ENCODE measurements at places on chromosomes 2 and 18.

DNA sequence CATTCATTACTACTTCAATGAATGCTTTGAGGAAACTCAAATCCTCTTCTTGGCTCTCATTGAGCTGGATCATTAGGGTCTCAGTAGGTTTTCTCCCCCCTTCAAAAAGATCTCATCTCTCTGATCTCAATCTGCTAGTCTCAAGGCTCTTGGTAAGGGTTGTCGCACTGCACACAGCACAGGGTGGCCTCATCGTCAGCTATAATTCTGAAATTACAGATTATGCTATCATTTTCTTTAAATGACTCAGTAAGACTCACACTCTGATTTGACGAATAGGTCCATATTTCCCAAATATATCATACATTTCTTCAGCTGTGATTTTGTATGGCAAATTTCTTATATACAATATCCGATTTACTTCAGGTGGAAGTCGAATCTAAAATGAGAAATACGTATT lies 2.3 kb downstream of the SF3B6 start:
- no peak for DNase-seq

DNA sequence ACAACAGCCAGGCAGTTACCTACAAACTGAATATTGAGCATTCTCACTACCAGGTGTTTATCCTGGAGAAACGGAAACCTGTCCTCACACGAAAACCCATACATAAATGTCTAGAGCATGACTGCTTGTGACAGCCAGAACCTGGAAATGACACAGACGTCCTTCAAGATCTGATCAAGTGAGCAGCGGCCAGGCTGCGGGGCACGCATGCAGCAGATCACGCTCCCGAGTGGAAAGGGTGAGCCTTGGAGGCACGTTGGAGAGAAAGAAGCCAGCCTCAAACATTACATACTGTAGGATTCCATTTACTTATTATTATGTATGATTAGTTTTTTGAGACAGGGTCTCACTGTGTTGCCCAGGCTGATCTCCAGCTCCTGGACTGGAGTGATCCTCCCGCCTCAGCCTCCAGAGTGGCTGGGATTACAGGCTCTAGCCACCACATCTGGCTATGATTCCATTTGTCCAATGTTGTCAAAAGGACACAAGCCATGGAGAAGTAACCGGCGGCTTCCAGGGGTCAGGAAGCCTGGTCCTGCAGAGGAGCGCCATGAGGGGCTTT lies 22.9 kb upstream of the STK25 start:
- no peak for DNase-seq

- no peak for DNase-seq
Measured at GRCh38 chr2:67572721-67573435, 175.7 kb downstream of the ETAA1 start.

GRCh38 chr2:129375632-129376425 lies 603.6 kb upstream of the RAB6C start:
- no peak for DNase-seq

DNA sequence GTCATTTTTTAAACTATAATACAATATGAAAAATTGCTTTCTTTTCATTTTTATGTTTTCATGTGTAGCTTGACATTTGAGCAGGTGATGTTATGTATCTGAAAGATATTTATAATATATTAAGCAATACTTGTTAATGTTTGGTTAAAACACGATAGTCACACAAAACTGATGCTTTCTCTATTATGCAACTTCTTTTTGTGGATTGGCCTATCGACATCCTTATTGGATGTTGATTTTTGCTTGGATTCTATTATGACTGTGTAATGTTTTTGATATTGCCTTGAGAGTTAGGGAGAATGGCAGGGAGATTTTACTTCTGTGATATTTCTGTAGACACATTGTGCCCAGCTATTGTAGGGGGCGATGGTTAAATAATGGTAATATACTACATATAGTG lies 128.0 kb downstream of the ZNF407 start:
- no peak for DNase-seq

GRCh38 chr18:71951001-71951400 lies 593.1 kb downstream of the CBLN2 start:
- DNase-seq, result no peak

- DNase-seq, result no peak
Measured at GRCh38 chr2:77005522-77005921, 516.7 kb downstream of the LRRTM4 start.

GRCh38 chr2:146632707-146633106 lies 1212.1 kb upstream of the ACVR2A start:
- DNase-seq, result no peak

DNA sequence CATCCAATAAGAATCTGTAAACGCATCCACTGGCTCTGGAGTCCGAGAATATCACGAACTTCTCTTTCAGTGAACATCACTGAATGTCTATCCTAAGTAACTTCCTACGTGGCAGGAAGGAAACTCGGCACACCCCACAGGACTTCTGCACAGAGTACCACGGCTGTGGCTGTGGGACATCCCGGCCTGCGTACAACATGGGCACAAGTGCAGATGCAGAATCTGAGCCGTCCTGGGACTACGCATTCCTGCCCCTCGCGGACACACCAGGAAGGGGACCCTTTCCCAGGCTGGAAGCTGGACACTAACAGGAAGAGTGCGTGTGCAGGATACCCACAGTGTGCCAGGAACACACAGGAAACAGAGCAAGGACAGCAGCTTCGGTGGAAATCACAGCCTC lies 60.6 kb downstream of the ZNF516 start:
- DNase-seq, result no peak

DNA sequence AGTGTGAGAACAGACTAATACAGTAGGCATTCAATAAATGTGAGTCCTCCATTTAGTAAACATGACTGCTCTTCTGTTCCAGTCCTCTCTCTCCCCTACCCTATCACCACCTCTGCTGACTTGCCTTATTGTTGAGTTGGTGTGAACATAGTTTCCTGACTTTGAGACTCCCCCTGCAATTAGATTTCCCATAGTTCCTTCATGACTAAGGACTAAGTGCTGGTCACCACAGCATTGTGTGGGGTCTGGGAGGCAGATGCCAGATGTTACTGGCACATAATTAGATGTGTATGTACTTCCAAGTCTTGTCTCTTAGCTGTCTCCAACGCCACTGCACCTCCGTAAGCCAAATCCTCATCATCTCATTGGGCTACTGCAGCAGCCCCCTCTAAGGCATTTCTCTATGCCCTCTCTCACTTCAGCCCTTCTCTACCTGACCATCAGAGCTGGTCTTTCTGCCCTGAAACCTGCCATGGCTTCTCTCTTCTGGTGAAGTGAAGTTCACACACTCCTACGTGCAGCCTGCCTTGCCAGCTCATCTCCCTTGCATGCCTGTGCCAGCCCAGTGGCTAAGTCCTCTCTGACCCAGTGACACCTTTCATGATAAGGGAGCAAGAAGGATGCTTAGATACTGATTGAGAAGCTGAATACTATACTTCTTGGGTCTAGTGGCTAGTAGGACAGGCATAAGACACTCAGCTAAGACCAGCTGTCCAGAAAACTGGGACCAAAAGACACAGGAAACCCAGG lies 81.6 kb upstream of the ALPP start:
- DNase-seq, result no peak

DNA sequence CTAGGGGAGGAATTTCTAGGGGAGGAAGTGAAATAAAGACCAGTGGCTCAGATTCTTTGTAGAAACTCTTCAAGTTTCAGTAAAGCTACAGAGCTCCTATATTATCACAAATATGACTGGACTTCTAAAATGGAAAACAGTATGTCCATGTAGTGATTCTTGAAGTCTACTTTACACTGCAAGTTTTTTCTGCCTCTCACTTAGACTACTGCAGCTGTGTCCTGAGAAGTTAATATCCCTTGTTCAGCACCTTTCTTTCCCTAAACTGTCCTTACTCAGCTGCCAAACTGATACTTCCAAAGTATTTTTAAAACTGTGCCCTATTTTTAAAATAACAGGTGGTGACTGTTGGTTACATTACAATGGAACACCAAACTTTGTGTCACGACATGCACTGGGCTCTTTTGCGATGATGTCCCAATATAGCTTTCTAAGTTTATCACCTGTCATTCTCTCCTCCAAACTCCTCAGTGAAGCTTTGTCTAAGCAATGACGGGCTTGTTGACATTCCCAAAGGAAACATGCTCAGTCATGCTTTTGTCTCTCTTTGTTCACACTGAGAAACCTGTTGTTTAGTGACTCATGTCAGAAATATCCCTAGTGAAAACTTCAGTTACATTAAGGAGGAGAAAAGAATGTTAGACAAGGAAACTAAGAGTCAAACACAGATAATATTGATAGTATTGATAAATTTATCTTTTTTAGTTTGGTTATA lies 341.1 kb downstream of the ARL6IP6 start:
- DNase-seq, result no peak

- no peak for DNase-seq
Measured at GRCh38 chr2:209501579-209501978, 77.7 kb downstream of the MAP2 start.

- DNase-seq, result no peak
Measured at GRCh38 chr2:28487258-28487657, 8.6 kb upstream of the PLB1 start.

- no peak for DNase-seq
Measured at GRCh38 chr2:170077830-170078569, 99.9 kb upstream of the MYO3B start.

DNA sequence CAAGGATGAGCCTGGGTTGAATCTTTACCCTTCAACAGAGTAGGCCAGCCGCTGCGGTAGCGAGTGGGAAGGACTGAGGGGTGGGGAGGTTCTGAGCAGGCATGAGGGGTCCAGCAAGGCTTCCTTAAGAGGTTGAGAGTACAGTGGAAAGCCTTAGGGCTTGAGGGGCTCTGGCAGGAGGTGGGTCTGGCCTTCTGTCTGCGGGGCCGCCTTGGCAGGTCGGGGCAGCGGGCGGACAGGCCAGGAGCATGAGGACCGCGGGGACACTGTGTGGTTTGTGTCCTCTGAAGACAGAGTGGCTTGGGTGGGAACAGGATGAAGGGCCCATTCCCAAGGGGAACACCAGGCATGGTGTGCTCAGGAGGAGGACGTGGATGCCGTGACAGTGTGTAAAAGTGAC lies 250.3 kb downstream of the AGAP1 start:
- no peak for DNase-seq

DNA sequence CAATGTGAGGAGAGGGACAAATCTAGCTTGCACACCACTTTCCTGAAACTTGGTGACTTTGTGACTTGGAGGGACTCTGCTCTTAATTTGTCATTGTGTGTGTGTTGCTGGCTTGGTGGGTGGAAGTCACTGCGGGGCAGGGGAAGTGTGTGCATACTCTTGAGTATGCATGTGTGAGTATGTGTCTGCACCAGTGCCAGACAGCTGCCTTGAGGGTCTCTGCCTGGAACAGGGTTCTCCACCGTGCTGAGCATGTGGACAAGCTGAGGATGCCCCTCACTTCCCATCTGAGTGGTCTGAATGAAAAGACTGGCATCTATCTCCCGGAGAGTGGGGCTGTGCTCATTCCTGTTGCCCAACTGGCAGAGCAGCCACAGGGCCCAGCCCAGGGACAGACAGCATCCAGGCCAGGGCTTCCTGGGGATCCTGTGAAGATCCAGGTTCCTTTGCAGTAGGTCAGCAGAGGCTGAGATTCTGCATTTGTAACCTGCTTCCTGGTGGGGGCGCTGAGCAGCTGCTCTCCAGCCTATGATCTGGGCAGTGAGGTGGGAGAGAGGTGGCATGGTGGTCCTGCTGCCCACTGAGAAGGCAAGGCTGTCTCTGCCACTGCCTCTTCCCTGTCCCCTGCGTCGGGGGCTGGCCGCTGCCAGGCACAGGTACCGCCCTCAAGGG lies 138.9 kb upstream of the HAAO start:
- DNase-seq, result no peak

DNA sequence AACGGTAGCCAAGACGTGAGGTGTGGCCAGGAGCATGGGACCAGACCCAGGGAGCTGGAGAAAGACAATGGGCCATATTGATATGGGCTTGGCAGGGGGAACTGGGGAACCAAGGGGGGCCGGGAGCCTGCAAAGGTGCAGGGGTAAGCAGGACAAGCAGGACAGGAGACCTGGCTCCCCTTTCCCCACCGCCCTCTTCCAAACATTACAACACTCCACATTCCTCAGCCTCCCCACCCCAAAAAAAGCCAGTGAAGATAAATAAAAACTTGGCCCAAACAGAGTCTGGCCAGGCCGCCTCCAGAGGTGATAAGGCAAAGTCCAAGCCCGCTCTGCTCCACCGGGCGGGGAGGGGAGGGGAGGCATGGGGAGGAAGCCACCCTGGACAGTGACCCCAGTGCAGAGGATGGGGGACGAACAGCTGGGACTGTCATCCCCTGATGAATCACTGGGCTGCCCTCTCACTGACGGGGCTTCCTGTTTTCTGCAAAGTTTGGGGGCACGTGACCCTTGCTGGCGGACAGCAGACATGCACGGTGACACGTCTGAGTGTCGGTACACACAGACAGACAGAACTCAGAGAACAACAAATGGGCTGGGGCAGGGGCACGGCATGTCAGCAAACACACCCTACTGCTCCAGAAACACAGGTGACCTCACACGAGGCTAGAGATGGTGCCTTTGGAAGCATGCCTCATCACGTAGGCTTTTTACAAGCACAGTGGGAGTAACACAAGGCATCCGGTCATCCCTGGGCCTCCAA lies 100.2 kb downstream of the TNS1 start:
- DNase-seq, result no peak

DNA sequence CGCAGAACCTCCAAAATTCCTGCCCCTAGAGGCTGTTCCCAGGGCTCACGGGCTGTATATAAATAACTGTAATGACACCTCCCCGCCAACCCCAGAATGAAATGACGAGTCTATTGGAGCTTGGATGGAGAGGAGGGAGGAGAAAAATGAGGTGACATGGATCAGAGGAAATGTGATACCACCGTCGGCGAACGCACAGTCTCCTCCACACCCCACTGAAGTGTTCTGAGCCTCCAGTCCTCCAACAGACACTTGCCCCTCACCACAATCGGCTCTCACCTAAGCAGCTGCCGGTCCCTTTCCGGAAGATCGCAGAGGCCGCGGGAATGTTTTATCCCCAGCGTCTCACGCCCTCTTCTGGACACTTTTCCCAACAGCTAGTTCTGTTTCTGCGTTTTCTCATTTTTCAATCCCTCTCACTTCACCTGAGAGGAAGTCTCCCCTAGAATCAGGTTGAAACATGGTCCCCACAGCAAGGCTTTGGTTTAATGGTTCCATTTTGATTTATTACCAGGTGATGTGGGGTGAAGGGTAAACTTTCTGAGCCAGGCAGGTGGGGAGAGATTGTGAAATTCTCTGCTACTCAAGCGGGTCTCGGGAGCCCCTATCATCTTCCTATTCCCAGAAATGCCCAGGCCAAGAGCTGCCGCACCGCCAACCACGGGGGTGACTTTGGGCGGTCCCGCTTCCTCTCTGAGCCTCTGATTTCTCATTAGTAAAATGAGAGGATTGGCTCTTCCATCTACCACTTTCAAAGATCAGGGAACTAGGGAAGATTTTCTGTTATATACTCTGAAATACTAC lies 9.1 kb upstream of the MYO5B start:
- no peak for DNase-seq

- DNase-seq, result no peak
Measured at GRCh38 chr2:15863089-15863488, 77.3 kb upstream of the MYCN start.
